Fibroblast of mammary gland (primary cell): ENCODE measurements at places on chromosomes 3 and 15.

DNA sequence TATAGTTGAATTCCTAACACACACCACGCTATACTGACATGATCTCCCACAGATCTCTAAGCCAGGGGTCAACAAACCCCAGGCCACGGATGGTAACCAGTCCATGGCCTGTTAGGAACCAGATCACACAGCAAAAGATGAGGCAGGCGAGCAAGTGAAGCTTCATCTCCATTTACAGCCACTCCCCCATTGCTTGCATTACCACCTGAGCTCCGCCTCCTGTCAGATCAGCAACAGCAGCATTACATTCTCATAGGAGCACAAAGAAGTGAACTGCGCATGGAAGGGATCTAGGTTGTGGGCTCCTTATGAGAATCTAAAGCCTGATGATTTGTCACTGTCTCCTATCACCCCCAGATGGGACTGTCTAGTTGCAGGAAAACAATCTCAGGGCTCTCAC, 2.7 kb downstream of the PDCD7 start:
- DNase-seq, result no peak

DNA sequence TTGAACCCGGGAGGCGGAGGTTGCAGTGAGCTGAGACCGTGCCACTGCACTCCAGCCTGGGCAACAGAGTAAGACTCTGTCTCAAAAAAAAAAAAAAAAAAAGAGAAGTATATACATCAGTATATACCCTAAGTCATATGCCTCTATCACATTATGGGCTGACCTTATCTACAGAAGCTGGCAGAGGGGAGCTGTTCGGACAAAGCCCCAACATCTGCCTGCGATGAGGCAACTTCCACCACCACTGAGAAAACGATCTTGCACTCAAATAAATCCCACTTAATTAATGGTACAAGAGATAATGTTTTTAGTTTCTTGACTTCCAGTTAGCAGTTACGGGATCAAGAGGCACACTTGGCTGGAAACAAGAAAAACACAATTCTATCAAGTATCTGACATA, 2.2 kb downstream of the GLT8D1 start:
- no peak for DNase-seq

GRCh38 chr3:132871956-132872355, 149.7 kb upstream of the NPHP3 start:
- no peak for DNase-seq

DNA sequence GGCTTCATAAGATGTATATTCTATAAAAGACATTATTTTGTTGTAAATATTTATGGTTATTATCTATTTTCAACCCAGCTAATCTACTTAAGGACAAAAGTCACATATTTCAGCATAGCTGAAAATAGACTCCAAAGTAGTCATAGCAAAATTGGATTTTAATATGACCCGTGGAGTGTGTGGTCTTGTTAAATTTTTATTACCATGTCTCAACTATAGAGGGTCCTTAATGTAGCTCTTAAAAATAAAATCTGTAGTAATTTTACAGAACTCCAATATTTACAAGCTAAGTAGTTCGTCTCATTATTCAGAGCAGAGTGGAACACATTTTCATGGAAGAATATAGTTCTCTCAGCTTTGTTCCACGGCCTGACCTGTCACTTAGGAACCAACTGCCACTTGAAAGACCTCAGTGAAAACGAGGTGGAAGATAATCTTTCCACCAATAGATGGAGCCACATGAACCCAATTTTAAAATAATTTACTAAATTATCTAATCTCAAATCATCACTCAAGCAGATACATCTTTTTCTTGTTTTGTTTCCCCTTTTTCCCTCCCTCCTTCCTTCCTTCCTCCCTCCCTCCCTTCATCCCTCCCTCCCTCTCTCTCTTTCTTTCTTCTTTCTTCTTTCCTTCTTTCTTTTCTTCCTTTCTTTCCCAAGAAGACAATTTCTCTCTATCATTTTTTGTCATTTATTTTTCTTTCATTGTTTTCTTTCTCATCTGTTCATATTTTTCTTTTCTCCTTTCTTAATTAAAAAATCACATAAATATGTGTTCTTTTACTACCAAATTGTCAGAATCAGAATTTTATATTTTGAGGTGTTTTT, 97.2 kb downstream of the CLDN1 start:
- peak; percentile 49 for DNase-seq

DNA sequence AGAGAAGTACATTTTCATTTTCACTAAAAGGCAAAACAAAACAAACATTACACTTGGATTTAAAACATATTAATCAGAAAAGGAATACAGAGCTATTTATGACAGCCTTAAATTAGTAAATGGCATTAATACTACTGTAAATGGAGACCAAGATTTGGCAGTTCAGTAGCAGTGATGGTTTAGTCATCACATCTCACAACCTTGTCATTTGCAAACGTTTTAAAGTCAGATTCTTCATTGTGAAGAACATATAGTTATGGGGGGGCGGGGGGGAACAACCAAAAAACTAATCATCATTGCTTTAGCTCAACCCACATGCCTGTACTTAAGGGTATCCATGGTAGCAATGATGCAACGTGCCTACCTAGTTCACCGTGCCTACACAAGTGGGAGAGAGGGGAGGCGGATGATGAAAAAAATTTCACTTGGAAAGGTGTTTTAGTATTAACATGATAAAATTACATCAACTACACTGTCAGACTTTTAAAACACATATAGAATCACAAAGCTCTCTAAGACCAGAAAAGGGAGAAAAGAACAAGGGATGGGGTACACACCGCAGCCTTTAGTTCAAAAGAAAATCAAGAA, 40.1 kb downstream of the DLG1 start:
- no peak for DNase-seq

DNA sequence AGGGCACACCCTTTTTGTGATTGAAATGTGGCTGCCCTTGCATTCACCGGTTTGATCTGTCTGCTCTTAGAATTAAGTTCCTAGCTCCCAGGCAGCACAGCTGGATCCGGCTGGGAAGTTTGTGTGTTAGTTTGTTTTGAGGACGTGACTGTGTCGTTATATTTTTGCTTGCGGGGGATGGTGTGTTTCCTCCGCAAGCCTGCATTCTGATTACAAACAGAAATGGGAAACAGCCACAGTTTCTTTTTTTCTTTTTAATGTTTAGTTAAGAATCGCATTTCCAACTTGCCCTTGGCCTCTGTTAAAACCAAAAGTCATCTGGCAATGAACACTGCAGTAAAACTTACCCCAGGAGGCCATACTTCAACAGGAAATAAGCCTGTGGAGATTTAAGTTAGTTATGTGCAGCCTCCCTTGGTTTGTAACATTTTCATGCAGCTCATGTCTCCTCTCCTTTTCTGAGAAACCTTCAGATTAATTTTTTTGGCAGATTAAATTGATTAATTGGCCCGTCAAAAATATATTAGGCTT, 888 bp downstream of the TMOD3 start:
- peak; percentile 41 for DNase-seq
